Ammon's horn (tissue), 1 donor: ENCODE measurements at places on chromosomes 16 and 17.

DNA sequence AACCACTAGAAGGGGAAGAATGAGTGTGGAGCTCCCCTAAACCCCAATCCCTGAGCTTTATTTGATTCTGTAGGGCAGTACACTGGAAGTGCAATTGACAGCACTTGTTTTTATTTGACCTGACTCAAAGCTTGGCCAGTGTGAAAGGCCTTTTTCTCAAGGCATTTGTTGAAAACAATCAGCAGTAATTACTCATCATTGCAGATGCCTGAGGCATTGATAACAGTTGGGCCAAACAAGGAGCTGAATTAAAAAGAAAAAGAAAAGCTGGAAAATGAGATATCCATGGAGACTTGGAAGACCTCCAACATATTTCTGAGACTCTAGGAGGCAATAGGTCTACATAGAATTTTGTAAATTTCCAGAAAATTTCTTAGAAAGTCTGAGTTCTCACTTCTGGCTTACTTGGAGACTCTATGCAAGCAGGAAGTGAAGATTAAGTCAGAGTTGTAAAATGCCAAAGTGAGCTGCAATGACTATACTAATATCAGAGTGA is 200.8 kb upstream of the KCNJ16 start:
- DNase-seq = no peak

DNA sequence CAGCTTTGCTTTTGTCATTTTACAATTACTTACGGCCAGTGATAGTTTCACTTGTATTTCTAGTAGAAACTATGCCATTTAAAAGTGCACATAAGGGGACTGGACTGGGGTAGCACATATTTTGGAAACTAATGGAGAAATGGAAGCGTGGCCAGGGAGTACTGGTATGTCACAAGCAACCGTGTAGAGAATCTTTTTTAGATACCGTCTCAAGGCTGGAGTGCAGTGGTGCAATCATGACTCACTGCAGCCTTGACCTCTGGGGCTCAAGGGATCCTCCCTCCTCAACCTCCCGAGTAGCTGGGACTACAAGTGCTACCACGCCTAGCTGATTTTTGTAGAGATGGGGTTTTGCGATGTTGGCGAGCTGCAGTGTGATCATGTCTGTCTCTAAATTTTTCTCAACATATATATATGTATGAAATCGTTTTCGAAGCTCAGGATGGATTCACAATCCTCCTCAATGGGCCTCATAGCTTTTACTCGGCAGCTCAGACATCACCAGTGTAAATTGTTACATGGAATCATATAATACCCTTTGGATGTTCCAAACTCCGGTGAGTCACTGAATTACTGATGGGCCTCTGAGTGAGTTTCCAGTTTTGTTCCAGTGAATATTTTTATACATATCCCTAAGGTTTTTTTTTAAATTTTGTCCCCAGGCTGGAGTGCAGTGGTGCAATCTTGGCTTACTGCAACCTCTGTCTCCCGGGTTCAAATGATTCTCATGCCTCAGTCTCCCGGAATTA is 51.7 kb downstream of the ZNF778 start:
- no peak for DNase-seq

DNA sequence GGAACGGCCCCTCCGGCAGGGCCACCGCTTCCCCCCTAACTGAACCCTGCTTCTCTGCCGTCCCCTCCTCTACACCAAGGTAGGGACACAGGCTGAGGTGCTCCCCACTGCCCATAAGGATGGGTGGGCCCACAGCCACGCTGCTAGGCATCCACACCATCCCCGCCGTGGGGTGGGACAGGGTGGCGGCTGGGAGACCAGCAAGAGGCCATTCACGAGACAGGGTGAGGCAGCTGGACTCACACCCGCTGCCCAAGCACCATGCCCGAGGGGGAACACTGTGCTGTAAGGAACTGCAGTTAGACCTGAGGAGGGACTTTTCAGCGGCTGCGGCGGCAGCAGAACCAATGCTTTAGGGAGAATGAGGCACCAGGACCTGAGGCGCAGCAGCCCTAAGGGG is 47.5 kb upstream of the RRN3 start:
- peak; percentile 7 for DNase-seq

DNA sequence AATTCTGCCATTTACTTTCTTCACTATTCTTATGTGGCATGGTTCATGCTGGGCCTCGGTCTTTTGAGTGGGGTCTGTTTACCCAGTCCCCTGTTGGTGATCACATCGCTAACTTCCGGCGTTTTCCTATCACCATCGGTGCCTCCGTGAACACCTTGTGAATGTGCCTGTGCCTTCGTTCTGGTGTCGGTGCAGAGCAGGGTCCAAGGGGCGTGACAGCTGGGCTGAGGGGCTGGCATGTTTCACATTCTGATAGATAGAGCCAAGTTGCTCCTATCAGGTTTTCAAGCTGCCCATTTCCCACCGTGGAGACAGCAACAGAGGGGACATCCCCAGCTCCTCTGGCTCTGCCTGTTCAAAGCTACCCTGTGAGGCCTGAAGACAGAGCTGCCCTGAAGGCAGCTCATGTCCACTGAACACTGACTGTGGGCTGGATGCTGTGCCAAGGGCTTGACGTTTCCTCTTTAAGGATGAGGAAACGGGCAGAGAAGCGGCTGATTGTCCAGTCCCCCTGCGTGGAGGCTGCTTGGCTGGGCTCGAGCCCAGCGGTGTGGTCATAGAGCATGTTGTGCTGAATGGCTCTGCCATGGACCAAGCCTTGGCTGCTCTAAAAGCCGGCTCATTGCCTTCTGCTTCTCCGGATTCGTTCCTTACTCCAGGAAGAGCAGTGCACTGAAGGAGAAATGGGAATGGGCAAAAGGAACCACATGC is 17.0 kb downstream of the DHODH start:
- peak; percentile 68 for DNase-seq
